ENCODE measurements at places on chromosomes 4 and X.

DNA sequence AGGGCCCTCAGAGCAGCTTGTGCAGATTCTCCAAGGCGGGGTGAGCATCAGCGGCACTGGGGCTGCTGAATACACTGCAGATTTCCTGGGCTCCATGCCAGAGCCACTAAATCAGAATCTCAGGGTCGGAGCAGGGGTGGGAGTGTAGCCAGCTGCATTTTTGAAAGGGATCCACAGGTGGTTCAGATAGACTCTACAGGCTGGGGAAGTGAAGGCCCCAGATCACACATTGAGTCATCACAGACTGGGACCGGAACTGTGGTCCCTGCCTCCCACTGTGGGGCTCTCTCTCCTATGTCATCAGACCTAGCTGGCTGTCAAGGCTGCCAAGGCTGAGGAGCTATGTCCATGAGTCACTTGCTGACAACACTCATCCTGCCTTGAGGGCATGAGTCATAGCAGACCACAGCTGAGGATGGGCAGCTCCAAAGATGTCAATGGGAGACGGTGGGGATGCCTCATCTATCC, 162.3 kb upstream of the MAMLD1 start:
- no peak overlapping the region for H3K4me3 ChIP-seq
- no peak overlapping the region for H3K27ac ChIP-seq
- H3K27me3 ChIP-seq: no peaks in the 10 kb centered on the region
- peaks cover 7% of the 10 kb centered on the region for H3K4me1 ChIP-seq

DNA sequence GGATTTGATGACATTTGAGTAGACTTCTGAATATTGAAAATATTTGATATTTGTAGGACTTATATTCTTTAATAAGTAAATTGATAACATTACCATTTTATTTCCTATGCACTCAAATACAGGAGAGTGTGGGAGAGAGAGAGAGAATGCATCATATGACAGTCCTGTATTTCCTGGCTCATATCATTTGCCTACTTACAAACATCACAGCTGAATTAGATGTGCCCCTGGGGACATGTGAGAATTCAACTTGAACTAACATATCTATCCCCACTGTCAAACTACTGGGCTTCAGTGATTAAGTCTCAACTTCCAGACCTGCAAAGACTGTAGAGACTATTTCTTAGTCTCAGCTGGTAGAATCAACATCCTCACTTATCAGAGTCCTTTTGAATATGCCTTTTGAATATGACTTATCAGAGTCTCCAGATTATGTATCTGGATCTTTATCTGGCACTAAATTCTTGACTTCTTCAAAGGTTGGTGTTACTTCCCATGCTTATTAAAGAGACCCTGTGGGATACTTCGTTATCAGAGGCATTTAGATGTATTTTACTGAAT, 75.5 kb downstream of the PABPC4L start:
- H3K27me3 ChIP-seq: no peaks in the 10 kb centered on the region
- no peaks in the 10 kb centered on the region for H3K36me3 ChIP-seq
- H3K4me1 ChIP-seq: no peaks in the 10 kb centered on the region

DNA sequence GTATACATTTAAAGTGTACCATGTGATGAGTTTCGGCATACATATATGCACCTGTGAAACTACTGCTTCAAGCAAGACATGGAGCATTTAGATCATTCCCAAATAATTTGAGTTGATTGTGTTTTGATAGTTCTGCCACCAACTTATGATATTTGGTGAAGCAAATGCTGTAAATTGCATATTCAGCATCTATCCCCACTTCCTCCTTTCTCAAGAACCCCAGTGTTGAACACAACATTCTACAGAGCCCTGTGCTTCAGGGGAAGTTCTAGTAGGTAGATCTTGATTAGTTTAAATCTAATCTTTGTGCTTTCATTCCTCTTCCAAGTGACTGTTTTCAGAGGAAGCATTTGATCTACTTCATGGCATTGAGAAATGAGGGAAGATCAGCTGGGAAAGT, 5.4 kb upstream of the SHROOM3 start:
- no peaks in the 10 kb centered on the region for H3K4me1 ChIP-seq
- H3K27me3 ChIP-seq: no peaks in the 10 kb centered on the region
- H3K4me3 ChIP-seq: no peak overlapping the region
- no peaks in the 10 kb centered on the region for H3K36me3 ChIP-seq
- DNase-seq: no peak

GRCh38 chr4:39458505-39459300, at the start of the genes LIAS and RPL9:
LIAS (plus strand) TSS chr4:39459056; CDS start chr4:39459118, 62 bp downstream.
RPL9 (minus strand) TSS chr4:39458922; CDS start chr4:39458439, 483 bp downstream.
- H3K4me1 ChIP-seq: peaks cover 9% of the 10 kb centered on the region
- H3K4me3 ChIP-seq: peak within 1 kb of the TSS; percentile 94
- peaks cover 44% of the 10 kb centered on the region for H3K36me3 ChIP-seq
- DNase-seq: peak; percentile 96
- H3K27me3 ChIP-seq: no peaks in the 10 kb centered on the region

DNA sequence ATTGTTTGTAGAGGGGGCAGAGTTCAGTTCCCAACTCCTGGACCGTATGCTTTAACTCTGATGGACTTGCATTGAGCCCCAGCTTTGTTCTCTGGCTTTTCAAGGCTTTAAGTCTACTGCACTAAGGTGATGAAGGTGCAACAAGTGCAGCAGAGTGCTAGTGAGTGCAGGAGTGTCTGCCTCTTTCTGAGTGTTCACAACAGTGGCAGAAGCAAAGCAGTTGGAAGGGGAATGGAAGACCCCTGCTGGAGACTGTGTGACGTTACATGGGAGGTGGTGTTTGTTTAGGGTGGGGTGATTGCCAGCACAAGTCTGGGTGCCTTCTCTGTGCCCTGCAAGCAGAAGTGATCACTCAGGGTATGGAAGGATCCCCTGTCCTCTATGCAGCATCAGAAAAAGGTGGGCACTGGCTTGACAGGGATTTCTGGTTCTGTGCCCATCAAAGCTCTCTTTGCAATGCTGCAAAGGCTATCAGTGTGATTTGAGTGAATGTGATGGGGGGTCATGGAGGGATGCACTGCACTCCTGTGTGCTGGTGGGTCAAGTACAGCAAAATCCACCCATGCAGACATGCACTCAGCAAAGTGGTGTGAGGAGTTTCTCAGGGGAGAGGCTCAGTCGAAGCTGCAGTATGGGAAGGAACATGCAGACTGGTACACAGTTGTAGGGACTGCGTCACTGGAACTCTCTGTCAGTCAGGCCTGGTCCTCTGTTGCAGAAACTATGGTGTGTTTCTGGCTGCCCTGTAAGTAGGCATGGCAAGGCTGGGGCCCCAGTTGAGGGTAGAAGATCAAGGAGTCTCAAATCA, 70.9 kb upstream of the UGT2B7 start:
- H3K36me3 ChIP-seq: no peaks in the 10 kb centered on the region
- no peak for DNase-seq
- H3K4me3 ChIP-seq: no peak overlapping the region

GRCh38 chrX:46374371-46374770, 170.8 kb downstream of the ZNF674 start:
- peak overlapping the region; percentile 81 for H3K27ac ChIP-seq
- peaks cover 14% of the 10 kb centered on the region for H3K4me1 ChIP-seq
- H3K36me3 ChIP-seq: no peaks in the 10 kb centered on the region
- DNase-seq: no peak

- H3K4me1 ChIP-seq: no peaks in the 10 kb centered on the region
- peak; percentile 13 for DNase-seq
- H3K4me3 ChIP-seq: no peak overlapping the region
- H3K36me3 ChIP-seq: no peaks in the 10 kb centered on the region
- H3K27me3 ChIP-seq: no peaks in the 10 kb centered on the region
Observed at GRCh38 chr4:100095729-100096595, 94.3 kb downstream of the DDIT4L start.

DNA sequence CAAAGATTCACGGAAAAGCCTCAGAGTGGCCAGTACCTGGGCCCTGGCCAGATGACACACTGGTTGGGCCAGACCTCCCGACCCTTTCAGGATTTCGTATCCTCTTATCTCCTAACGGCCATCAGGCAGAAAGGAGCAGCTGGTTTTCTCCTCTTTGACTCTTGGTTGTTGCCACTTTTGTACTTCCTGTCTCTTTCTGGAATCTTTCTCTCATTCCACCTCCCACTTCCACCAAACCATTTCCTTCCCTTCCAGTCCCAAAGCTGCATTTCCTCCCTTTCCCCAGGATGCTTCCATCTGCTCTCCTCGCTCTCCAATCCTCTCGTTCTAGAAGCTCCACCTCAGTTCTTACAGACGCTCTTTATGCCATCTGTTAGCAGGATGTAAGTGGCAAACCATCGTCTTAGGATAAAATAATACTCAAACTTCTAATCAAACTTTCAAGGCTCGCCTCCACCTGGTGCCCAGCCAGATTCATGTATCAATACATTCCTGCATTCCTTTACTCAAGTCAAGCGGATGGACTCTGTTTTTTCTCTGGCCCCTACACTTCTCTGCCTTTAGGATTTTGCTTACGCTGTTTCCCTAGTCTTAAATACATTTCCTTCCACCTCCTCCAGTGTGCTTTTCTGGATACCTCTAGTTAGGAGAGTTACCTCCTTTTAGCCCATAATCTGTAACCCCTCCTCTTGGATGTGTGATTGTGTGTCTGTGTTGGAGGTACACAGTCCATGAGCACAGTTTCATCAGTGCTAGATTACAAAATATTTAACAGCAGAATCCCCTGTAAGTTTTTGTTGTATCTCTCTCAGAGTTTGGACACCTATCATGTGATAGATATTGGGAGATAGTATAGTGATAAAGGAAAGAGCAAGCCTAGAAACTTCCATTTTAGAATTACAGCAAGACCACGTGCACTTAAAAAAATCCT, 70.4 kb downstream of the LDB2 start:
- no peaks in the 10 kb centered on the region for H3K4me1 ChIP-seq
- DNase-seq: no peak
- H3K4me3 ChIP-seq: no peak overlapping the region
- no peaks in the 10 kb centered on the region for H3K36me3 ChIP-seq
- no peaks in the 10 kb centered on the region for H3K27me3 ChIP-seq

DNA sequence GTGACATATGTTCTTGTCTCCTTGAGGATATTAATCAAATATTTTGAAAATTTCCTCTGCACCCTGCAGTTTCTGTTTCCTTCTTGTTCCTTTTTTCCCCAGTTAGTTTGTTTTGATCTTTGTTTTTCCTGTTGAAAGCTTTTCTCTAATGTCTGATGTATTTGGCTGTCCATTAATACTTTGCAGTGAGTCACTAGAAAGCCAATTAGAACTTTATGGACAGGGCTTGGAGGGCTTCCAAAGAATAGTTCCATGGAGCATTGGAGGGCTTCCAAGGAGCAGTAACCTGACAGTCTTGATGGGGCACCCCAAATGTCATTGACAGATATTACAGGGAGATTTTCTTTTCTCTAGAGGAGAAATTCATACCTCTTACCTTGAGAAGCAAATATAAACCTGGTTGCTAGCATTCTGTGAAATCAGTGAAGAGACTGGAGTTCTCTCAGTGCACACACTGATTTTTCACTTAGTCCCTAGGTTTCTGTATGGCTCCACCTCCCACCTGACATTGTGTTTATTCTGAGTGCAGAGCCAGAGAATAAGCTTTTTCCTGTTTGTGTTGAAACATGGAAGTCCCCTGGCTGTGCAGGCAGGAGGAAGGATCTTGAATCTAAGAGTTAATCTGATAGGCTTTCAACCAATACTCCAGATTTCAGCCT, 26.5 kb downstream of the SPARCL1 start:
- no peaks in the 10 kb centered on the region for H3K27me3 ChIP-seq
- H3K27ac ChIP-seq: no peak overlapping the region
- no peak overlapping the region for H3K4me3 ChIP-seq
- no peaks in the 10 kb centered on the region for H3K4me1 ChIP-seq
- no peaks in the 10 kb centered on the region for H3K36me3 ChIP-seq
- DNase-seq: no peak

DNA sequence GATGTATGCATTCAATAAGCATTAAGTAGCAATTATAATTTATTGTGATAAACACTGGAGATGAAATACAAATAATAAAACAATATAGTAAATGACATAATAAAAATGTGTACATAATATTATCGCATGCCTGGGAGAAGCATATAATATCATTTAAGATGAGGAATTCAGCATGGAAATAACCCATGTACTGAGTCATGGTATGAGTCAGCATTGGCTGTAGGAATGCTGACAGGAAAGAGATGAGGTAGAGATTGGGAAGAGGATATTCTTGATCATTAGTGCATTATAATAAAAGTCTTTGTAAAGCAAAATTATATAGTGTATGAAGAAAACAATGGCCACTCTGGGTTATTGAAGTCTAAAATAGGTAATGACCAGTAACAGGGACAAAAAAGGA, 82.8 kb downstream of the MAGEB10 start:
- no peaks in the 10 kb centered on the region for H3K36me3 ChIP-seq
- H3K27ac ChIP-seq: no peak overlapping the region

GRCh38 chr4:24933684-24934275, 20.9 kb upstream of the CCDC149 start:
- DNase-seq: no peak
- H3K36me3 ChIP-seq: no peaks in the 10 kb centered on the region

DNA sequence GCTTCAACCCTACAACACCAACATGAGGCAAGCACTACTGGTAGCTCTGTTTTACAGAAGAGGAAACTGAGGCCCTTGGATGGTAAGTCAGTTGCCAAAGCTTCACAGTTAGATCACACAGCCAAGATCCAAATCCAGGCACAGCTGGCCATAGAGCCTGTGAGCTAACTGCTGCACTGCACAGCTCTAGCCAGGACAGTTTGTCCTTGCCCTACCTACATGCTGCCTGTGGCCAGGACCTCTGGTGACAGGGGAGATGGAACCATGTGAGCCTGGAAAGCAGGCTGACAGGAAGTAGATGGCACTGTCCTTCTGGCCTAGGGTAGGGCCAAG, 257.8 kb downstream of the FBXW7 start:
- H3K36me3 ChIP-seq: no peaks in the 10 kb centered on the region
- DNase-seq: no peak
- no peak overlapping the region for H3K4me3 ChIP-seq
- no peaks in the 10 kb centered on the region for H3K27me3 ChIP-seq

GRCh38 chrX:115898382-115899001, 272.1 kb upstream of the AGTR2 start:
- no peak overlapping the region for H3K27ac ChIP-seq
- H3K36me3 ChIP-seq: no peaks in the 10 kb centered on the region
- no peaks in the 10 kb centered on the region for H3K4me1 ChIP-seq
- H3K27me3 ChIP-seq: no peaks in the 10 kb centered on the region

DNA sequence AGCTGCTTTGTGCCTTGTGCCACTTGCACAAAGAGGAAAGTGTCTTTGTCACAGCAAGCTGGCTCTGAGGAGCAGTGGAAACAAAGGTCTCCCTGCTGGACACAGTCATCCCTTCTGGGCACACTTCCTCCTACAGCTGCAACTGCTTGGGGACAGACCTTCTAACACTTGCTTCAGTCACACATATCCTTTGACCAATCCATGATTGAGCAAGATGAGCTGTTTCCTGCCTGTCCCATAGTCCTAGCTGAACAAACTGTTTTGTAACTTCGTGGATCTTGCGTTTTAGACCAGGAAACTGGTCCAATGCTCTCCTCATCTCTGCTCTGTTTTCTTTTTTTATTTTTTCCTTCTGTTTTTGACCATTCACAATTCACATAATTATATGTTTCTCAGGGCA, 98.5 kb downstream of the RRAGB start:
- H3K27me3 ChIP-seq: no peaks in the 10 kb centered on the region
- H3K27ac ChIP-seq: no peak overlapping the region
- DNase-seq: no peak
- H3K36me3 ChIP-seq: no peaks in the 10 kb centered on the region

All from Panc1 (cell line).